Putamen (tissue), 1 donor: ENCODE measurements at places on chromosomes 3 and 15.

DNA sequence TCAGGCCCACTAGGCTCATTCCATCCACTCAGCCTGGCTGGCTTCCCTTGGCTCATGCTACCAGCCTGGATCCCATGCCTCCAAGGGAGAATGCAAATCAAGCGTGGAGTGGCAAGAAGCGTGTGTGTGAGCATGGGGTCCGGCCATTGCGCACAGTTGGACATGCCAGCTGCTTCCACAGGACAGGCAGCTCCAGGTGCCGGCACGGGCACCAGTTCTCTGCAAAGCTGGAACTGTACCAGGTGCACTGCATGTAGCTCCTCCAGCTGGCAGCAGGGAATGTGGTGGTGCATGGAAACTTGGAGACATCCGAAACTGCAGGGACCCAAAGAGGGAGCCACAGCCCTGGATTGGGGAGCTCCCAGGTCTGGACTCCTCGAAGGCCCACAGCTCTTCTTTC lies 449.8 kb downstream of the EPHA6 start:
- no peak for DNase-seq

DNA sequence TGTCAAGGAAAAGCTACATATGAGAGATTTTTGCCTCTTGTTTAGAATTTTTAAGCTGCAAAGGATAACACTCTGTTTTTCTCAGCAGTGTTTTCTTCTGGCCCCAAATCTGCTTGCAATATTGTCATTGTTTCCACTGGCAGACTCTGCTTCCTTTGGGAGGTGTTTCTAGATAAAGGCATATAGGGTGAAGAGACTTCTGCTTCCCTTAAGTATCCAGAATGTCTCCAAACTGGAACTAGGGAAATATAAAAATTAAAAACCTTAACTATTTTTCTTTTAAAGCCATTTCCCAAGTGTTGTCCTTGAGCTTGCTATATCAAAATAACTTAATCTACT lies 225.8 kb downstream of the CGGBP1 start:
- no peak for DNase-seq

- DNase-seq: no peak
These were observed 34.2 kb downstream of the GABRA5 start for GRCh38 chr15:26901041-26901440.

- DNase-seq: no peak
These were observed 935.0 kb downstream of the ROBO1 start for GRCh38 chr3:78832785-78833204.

DNA sequence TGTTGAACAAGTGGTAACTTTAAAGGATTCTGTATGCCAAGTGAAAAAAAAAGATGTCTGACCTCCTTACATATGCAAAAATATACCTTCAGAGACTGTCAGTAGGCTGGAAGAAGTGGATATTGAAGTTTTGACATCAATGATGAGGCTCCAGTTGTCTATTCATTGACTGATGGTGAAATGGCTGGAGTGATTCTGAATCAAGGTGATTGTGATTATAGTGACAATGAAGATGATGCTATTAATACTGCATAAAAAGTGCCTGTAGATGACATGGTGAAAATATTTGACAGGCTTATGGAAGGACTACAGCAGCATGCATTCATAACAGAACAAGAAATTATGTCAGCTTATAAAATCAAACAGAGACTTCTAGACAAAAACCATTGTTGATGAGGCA lies 4.1 kb downstream of the CCR8 start:
- no peak for DNase-seq

GRCh38 chr3:31124373-31124772 lies 229.9 kb upstream of the GADL1 start:
- no peak for DNase-seq

DNA sequence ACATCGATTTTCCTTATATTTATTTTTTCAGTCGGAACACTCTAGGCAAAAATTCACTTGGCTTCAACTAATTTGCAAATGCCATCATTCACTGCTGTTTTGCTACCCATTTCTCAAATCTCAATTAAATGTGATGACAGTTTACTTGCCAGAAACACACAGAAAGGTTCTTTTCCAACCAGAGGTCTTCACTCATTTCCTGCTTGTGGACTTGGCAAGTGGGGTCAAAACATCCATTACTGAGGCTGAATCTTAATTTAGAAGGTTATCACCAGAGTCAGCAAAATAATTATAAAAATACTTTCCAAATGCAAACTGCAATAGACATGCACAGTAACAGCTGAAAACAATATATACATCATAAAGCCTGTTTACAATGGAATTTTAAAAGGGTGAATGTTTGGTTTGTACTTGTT lies 625.4 kb upstream of the TBL1XR1 start:
- no peak for DNase-seq

GRCh38 chr3:55789516-55789915 lies 302.4 kb upstream of the WNT5A start:
- DNase-seq: no peak

DNA sequence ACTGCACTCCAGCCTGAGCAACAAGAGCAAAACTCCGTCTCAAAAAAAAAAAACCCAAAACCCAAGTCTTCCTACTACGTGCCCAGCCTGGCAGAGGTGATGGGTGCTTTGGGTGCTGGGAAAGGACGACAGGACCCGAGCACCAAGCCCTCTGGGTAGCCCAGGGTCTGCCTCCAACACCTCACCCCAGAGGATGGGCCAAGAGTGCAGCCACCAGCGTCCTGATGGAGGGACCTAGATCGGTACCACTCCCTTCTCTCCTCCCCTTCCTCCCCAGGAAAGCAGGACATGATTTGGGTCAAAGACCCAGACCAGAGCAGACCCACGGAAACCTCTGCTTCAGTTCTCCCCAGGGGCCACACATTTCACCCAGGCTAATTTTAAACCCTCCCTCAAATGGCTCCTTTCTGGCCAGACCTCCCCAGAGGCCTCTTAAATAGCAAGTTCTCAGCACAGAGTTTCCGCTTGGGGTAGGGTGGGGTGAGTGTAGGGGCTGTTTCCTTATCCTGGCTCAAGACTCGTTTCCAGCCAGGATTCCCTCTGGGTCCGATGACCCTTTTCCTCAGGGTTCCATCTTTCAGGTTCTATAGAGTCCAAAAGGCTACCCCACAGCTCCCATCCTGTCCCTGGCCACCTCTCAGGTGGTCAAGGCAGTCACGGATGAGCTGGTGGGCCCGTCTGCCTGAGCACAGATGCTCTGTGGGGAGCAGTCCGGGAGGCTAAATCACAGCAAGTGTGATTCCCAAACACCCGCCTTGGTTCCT lies 20.5 kb downstream of the RBPMS2 start:
- DNase-seq: no peak

DNA sequence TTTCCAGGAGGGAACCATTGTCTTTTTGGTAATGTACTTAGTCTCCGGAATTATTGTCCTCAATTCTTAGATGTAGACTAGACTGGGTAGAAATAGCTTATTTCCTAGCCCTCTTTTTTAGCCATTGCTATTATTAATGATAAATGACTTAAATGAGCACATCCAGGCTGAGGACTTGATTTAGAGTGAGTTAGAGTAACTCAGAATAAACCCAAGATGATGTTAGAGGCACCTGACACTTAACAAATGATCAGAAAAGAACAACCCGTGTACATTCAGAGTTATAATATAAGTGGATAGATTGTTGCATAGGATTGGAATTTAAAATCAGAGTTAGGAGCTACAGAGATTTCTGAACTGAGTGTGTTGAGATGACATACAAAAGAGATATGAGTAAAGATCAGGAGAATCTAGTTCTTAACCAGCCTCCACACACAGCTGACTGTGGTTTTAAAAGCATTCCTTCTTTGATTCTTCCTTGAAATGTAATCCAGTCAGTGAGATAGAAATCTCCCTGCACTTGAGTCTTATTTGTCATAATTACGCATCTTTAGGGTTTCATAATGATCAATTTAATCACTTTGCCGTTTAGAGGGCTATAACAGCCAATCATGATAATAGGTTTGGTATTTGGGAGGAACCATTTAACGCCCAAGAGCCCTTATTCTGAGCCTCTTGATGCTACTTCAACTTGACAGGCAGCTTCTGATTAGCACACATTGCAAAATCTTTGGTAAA lies 366.5 kb downstream of the GAP43 start:
- DNase-seq: peak; percentile 15

- peak; percentile 92 for DNase-seq
These were observed 748.5 kb downstream of the ROBO1 start for GRCh38 chr3:79019137-79019923.

- peak; percentile 23 for DNase-seq
These were observed 427.5 kb downstream of the VGLL3 start for GRCh38 chr3:86563400-86563970.

DNA sequence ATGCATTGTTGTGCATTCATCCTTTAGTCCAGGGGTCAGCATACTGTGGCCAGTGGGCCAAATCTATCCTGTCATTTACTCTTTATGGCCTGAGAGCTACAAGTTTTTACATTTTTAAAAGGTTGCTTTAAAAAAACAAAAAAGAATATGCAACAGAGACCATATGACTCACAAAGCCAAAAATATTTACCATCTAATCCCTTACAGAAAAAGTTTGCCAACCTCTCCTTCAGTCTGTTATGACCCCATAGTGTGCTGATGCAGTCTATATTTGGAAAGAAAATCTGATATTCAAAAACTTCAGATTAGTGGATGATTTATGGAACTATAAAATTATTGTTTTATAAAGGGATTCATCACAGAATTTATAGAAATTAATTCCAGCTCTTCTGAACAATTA lies 237.5 kb upstream of the IL12A start:
- no peak for DNase-seq

DNA sequence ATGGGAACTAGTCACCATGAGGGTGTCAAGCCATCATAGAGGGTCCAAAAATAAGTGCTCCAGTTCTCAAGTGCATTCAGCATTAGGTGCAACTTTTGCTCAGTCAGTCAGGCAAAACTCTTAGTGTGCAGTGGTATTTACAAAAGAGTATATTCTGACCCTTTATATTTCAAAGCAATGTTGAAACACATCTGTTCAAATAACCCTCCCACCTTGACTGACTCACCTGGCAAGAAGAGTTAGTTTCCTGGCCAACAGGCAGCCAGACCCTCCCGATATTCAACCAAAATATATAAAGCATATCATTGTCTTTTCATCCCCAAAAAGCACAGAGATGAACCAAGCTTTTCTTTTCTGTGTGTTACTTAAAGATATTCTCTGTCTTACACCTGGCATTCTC lies 7.6 kb upstream of the COL8A1 start:
- DNase-seq: no peak

GRCh38 chr3:146233487-146233886 lies 17.4 kb downstream of the PLSCR4 start:
- no peak for DNase-seq

DNA sequence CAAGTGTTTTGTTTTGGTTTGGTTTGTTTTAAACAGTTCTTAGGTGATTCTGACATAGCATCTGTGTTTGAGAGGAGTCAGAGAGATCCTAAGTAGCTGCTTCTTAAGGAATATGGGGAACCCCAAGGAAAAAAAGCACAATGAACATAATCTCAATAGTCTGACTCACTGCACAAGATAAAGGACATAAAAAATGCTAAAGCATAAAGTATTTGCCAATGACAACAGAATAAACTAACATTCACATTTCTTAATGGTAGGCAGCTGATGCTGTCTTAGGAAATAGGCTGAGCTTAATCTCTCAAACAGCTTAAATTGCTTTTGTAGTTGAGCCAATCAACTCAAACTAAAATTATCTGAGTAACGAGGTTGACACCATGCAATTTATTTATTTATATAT lies 2.9 kb downstream of the NCEH1 start:
- no peak for DNase-seq

DNA sequence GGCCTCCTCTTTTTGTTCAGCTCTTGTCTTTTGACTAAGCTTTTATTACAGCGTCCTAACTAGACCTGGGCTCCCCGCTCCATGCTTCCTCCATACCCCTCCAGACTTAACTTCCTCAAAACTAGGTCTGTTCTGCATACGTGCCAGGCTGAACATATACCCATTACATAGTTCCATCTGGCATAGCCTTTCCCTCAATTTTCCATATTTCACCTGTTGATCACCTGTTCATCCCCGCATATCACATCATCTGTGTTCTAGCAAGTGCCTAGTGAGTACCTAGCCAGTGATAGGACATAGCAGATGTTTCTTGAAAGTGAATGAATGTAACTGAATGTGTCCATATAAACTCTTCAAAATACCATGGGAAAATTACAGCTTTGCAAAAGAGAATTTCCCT lies 36.0 kb downstream of the PARP14 start:
- no peak for DNase-seq

DNA sequence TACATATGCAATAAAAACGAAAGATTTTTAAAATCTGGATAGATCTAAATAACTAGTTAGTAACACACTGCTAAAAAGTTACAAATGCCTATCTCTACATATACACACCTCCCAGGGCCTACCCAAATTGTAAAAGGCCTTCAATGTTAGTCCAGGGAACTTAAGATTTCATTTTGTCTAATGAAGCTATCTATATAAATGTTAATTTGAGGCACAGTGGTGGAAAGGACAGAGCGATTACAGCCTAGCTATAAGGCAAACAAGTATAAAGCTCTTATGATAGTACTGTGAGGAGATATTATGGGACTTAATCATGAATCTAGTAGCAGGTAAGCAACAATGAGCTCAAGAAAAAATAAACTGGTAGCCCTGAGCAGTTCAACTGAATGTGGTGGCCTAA lies 101.7 kb downstream of the STAG1 start:
- DNase-seq: no peak

DNA sequence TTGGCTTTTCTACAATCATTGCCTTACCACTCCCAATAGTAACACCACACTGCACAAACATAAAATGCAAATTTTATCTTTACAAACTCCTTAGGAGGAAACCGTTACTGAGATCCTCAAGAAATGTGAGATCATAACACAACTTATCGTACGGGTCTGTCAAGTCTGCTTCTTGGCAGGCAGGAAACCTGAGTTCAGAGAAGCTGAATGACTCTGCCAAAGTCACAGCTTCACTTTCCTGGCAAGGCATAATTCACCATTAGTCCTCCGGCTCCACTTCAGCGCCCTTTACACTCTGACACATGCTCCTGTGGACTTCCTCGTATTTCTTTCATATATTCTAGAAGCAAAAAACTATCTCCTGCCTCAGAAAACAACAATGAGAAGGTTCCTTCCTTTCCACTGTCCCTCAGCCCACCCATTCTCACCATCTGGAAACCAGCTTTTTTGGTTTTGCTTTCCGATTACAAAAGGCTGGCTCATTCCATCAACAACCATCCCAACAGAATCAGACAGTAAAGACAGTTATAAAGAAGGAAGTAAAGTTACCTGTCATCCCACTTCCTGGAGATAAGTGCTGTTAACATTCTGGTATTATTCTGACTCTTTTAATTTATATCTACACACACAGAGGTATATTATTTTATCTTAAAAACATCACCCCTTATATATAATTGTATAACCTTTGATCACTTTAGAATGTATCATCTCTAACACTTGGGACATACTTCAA lies 223.4 kb downstream of the STT3B start:
- no peak for DNase-seq
